ENCODE measurements at places on chromosomes 2 and 18. TPM values are rescaled to one million over a fixed set of nuclear protein-coding genes. Genes with fewer than 3 reads are reported as not detected.
A peak's percentile ranks its signal among the peaks of the same experiment; 100 is the strongest.

GRCh38 chr2:37610638-37611289 lies 60.7 kb downstream of the CDC42EP3 start:
- H3K27me3 ChIP-seq = no peaks in the 10 kb centered on the region
- no peak overlapping the region for H3K4me3 ChIP-seq
- H3K4me1 ChIP-seq = peaks cover 12% of the 10 kb centered on the region
- no peak for DNase-seq
- no peaks in the 10 kb centered on the region for H3K36me3 ChIP-seq

GRCh38 chr18:9550429-9550828 lies 63.9 kb downstream of the PPP4R1 start:
- no peaks in the 10 kb centered on the region for H3K27me3 ChIP-seq
- H3K27ac ChIP-seq = no peak overlapping the region
- peaks cover 26% of the 10 kb centered on the region for H3K36me3 ChIP-seq

DNA sequence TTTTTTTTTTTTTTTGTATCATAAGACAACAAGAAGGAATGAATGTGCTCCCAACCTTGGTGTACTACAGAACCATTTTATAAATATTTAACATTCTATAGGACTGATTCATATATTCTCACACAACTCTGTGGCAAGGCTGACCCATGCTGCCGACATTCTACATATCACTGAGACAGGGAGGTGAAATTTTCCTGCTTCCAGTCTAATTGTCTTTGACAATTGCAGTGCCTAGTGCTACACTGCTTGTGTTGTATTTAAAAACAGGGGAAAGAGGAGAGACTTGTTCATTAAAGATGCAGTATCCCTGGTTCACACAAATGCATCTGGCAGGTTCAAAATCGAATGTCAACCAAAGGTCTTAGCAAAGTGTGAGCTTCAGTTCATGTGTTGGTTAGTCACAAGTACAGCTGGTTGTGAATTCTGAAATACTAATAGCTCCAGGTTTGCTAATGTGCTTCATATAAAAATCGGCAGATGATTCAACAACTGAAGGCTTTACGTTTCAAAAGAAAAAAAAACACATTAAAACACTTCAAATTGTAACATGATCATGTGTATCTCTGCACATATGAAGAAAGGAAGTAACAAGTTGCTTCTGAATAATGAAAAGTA lies 130.8 kb downstream of the FIGN start:
- no peak for DNase-seq
- H3K27ac ChIP-seq = no peak overlapping the region
- H3K36me3 ChIP-seq = no peaks in the 10 kb centered on the region
- no peaks in the 10 kb centered on the region for H3K27me3 ChIP-seq

- H3K36me3 ChIP-seq = no peaks in the 10 kb centered on the region
- H3K27ac ChIP-seq = no peak overlapping the region
- H3K27me3 ChIP-seq = no peaks in the 10 kb centered on the region
- DNase-seq = peak; percentile 11
- H3K4me3 ChIP-seq = no peak overlapping the region
Observed at GRCh38 chr2:119174216-119174992, 15.9 kb upstream of the C1QL2 start.

GRCh38 chr2:27134781-27135477 lies 493 bp upstream of the PREB start:
- peak overlapping the region; percentile 91 for H3K27ac ChIP-seq
- DNase-seq = no peak
- H3K4me1 ChIP-seq = peaks cover 15% of the 10 kb centered on the region
- H3K27me3 ChIP-seq = no peaks in the 10 kb centered on the region

- H3K27me3 ChIP-seq = no peaks in the 10 kb centered on the region
- no peak overlapping the region for H3K4me3 ChIP-seq
- no peak overlapping the region for H3K27ac ChIP-seq
- no peak for DNase-seq
Observed at GRCh38 chr18:55268151-55268601, 308.9 kb upstream of the CCDC68 start.

DNA sequence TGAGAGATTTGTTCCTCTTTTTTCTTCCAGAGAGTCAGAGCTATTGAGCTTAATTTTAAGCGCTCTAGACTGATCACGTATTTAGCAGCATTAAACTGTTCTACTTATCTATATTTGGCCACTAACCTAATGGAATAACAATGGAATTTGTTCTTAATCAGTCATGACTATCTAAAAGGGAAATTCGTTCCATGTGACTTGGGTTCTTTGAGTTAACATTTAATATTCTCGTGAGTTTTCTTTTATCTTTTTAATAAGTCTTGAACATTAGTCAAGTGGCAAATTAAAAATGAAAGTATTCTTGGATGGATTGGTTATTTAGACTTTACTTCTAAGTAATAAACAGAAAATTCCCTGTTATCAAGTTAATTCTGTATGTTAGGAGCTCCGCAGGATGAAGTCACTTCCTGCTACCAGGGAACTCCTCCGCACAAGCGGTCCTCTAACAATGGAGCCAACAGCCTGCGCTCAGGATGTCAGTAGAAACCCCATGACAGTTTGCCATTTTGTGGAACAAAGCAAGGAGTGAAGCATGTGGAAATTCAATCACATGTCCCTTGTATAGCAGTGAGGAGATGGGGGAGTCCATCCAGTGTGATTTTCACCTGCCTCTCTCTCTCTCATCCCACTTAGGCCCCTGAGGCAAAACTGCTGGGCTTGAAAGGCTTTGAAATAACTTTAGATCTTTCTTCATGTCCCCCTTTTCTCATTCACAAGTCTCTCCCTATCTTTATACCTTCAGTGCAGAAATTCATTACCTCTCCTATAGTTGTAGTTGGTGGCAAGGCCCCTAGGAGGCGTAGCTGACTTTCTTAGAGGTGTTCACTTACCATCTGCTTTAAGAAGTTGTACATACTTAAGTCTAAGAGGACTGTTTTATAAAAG lies 138.1 kb downstream of the WDR7 start:
- peaks cover 8% of the 10 kb centered on the region for H3K36me3 ChIP-seq
- no peaks in the 10 kb centered on the region for H3K4me1 ChIP-seq
- no peak for DNase-seq
- no peaks in the 10 kb centered on the region for H3K27me3 ChIP-seq

GRCh38 chr2:8121826-8122513 lies 559.9 kb upstream of the ID2 start:
- H3K27ac ChIP-seq = no peak overlapping the region
- H3K4me1 ChIP-seq = no peaks in the 10 kb centered on the region
- no peak for DNase-seq
- no peaks in the 10 kb centered on the region for H3K27me3 ChIP-seq
- H3K36me3 ChIP-seq = no peaks in the 10 kb centered on the region

DNA sequence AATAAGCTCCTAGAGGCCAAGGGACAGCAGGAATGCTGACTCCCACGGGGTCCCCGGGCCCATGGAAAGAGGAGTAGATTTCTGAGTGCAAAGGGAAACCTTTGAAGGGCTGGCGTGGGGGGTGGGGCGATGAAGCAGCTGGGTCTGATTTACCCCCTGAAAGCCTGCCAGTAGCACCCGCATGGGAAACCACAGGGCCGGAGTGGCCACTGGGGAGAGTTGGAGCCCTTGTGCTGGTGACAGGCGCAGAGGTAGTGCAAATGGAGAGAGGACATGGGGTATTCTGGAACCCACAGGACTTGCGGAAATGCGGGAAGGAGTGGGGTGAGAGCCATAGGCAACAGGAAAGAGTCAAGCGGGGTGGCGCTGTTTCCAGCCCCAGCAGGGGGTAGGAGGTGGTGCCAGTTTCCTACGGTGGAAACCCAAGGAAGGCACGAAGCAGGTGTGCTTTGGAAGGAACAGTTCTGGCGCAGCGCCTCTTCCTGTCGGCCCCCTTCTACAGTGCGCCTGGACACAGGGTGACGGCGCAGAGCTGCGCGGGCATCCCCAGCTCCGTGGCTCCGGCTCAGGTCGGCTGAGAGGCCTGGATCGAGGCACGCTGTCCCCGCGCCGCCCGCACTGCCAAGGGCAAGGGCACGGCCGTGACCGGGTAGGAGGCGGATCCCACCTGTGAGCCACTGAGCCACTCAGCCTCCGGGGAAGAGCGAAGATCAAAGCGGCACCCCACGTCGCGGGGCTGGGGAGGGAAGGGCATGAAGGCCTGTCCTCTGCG lies 149.0 kb upstream of the GLI2 start:
- DNase-seq = no peak
- H3K4me3 ChIP-seq = no peak overlapping the region
- H3K36me3 ChIP-seq = no peaks in the 10 kb centered on the region
- no peaks in the 10 kb centered on the region for H3K4me1 ChIP-seq
- no peak overlapping the region for H3K27ac ChIP-seq

DNA sequence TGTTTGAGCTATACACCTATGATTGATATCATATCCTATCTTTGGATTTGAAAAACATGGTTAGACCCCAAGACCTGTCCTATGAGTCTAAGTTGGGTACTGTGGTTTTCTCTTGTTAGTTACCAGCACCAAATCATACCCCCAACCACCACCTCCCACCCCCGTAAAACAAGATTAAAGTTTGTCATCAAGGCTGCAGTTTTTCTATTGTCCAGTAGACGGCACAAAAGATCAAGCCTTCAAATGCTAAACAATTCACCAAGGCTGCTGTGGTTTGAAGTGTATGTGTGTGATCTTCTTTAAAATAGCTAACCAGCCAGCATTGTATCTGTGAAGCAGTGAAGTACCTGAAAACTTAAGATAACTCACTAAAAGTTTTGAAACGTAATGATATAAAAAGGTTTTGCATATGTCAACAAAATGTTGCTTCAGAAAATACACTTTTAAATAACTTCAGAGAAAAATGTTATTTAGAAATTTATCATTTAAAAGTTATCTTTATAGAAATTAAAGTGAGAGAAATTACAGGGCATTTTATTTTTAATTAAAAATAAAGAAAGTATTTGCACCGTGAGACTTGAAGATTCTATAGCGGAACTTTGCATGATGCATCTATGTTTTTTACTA lies 5.8 kb upstream of the MEIS1 start:
- DNase-seq = no peak
- peaks cover 4% of the 10 kb centered on the region for H3K4me1 ChIP-seq
- H3K4me3 ChIP-seq = no peak overlapping the region
- H3K27ac ChIP-seq = no peak overlapping the region

GRCh38 chr2:232888099-232888836 lies 18.2 kb downstream of the SNORC start:
- no peak for DNase-seq
- no peaks in the 10 kb centered on the region for H3K36me3 ChIP-seq
- no peak overlapping the region for H3K4me3 ChIP-seq

DNA sequence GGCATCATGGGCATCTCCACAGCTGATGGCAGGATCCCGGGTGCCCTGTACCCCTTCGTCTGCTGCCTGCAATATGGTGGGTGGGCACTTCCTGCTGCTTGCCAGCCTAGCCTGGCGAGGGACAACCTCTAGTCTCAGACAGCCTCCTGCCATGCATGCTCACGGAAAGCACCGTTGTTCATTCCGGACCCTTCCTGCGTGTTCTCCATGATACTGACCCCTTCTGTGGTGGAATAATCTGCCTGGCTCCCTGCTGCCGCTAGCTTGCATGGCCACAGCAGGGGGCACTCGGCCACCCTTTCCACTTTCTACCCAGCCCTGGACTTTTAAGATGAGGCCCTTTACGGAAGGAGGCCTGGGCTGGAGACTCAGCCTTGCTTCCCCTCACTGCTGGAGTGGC lies 12.0 kb downstream of the PCARE start:
- H3K27ac ChIP-seq = no peak overlapping the region
- H3K4me1 ChIP-seq = no peaks in the 10 kb centered on the region
- no peaks in the 10 kb centered on the region for H3K36me3 ChIP-seq
- DNase-seq = no peak

DNA sequence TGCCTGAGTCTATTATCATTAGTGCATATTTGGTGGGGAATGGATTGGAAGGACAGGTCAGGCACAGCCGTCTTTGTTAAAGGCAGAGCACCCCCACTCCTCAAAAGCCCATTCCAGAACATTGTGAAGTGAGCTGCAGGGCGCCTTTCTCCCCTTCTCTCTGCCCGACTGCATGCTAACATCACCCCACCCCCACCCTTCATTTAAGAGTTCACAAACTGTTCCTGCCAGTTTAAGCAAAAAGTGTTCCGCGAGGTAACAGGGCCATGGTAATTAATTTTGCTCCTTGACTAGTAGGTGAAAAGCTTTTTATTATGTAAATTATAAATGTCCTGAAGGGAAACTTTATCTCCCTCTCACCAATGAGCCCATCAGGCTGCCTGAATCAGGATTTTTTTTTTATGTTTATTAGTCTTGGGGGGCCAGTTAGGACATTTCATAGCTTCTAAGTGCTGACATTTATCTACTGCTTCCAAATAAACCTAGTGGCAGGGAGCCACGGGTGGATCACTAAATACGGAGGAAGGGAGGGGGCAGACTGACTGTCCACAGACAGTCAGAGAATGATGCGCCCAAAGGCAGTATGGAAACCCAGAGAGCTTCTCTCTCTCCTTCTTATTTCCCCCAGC lies 99.4 kb downstream of the FTCDNL1 start:
- H3K27ac ChIP-seq = no peak overlapping the region
- no peaks in the 10 kb centered on the region for H3K4me1 ChIP-seq
- no peaks in the 10 kb centered on the region for H3K27me3 ChIP-seq
- H3K4me3 ChIP-seq = no peak overlapping the region
- no peaks in the 10 kb centered on the region for H3K36me3 ChIP-seq

GRCh38 chr2:8584174-8585066 lies 97.4 kb upstream of the ID2 start:
- no peak overlapping the region for H3K4me3 ChIP-seq
- no peaks in the 10 kb centered on the region for H3K27me3 ChIP-seq
- peaks cover 23% of the 10 kb centered on the region for H3K4me1 ChIP-seq
- no peaks in the 10 kb centered on the region for H3K36me3 ChIP-seq

DNA sequence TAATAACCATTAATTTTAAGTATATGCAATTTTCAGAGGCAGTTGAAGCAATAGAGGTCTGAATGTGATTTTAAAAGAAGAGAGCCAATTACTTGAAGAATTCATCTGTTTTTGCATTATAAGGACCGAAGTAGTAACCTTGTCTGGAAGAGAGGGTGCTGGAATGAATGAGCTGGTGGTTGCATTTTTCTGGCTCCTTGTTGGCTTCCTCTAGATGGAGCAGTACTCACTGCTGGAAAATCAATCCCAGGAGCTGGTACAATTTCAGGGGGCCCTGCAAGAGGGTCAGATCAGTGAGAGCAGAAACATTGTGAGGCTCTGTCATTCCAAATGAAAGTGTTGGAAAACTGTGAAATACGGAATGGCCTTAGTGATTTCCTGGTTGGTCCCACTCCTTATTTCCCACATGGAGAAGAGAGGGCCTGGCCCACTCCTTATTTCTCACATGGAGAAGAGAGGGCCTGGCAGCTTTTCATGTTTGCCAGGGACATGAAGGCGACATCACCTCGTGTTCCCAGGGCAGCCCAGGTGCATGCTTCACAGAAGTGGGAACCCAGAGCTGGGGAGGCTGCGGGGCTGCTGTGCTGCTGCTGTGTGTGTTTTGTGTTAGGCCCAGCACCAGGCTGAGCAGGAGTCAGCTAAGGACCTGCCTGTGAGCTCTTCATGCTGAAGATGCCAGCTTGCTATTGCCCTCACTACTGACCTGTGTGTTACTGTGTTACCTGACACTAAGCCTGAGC lies 197.4 kb downstream of the SNTG2 start:
- no peaks in the 10 kb centered on the region for H3K36me3 ChIP-seq
- H3K27me3 ChIP-seq = no peaks in the 10 kb centered on the region
- H3K4me3 ChIP-seq = no peak overlapping the region
- H3K27ac ChIP-seq = no peak overlapping the region
- no peaks in the 10 kb centered on the region for H3K4me1 ChIP-seq

- no peaks in the 10 kb centered on the region for H3K36me3 ChIP-seq
- peaks cover 64% of the 10 kb centered on the region for H3K27me3 ChIP-seq
- H3K4me3 ChIP-seq = no peak overlapping the region
- no peak overlapping the region for H3K27ac ChIP-seq
Observed at GRCh38 chr2:199471443-199472057, 13.8 kb upstream of the SATB2 start.

Gene GRB14
- not detected for total RNA-seq

Gene GPR17
- total RNA-seq = not detected

Gene KHK
- total RNA-seq = 14.5 TPM

Gene TRIP12
- total RNA-seq = 269 TPM

Gene GPR75
- 2.0 TPM for total RNA-seq
